ENCODE measurements at places on chromosomes 2 and 18.

GRCh38 chr2:97745474-97746174 is 32.2 kb downstream of the ZAP70 start:
- peaks cover 5% of the 10 kb centered on the region for H3K36me3 ChIP-seq
- no peak overlapping the region for H3K4me3 ChIP-seq
- H3K27me3 ChIP-seq, result no peaks in the 10 kb centered on the region
- DNase-seq, result no peak

DNA sequence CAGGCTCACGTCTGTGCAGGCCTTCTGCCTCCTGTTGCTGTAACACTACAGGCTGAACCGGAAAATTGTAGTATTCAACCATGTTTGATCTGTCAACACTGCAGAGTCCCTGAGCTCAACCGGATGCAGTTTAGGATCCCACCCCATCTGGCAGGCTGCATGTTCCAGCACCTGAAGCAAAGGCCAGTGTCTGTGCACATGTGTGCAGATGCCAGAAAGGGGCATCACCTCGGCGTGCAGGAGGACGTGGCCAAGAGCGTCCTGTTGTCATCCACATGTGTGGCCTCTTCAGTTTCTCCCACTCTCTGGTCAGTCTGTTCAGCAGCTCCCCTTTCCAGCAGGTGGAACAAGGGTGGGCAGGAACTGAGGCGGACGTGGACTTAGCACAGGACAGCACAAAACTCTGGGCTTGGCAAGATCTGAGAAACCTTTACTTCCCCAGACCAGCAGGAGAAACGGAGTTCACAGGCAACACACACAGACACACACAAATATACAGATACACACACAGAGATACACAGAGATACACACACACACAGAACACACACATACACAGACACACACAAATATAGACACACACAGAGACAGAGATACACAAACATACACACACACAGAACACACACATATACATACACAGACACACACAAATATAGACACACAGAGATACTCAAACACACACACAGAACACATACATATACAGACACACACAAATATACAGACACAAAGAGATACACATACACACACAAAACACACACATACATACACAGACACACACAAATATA is 111.3 kb downstream of the NDUFA10 start:
- H3K4me1 ChIP-seq, result no peaks in the 10 kb centered on the region
- H3K27ac ChIP-seq, result no peak overlapping the region
- H3K27me3 ChIP-seq, result no peaks in the 10 kb centered on the region
- H3K36me3 ChIP-seq, result no peaks in the 10 kb centered on the region
- peak; percentile 19 for DNase-seq

DNA sequence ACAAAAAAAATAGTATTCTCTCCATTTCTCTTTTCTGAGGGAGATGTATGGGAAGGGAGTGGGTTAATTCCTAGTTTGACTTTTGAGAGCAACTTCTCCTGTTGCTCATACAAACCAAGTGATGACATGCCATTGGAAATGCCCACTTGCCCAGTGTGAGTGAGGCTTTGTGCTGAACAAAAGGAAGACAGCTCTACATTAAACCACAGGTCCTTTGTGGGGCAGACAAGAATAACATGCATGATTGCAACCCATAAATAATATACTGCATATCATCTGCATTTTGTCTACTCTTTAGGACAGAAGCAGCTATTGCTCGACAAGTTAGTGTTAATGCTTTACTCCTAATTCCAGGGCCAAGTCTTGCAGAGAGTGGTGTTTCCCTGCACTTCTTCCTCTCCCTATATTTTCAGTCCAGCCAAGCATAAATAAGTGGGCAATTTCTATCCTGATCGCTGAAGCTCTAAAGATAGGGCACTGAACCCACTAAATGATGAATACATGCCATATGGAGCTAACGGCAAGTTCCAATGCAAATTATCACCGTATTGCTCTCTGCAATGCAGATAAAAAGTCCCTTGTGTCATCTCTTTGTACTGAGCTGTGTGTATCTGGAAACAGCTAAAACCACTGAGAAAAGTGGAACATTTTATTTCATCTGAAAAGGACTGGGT is 19.4 kb upstream of the EHBP1 start:
- no peak overlapping the region for H3K4me3 ChIP-seq
- no peaks in the 10 kb centered on the region for H3K36me3 ChIP-seq
- H3K27ac ChIP-seq, result no peak overlapping the region
- DNase-seq, result no peak
- peaks cover 3% of the 10 kb centered on the region for H3K27me3 ChIP-seq
- H3K4me1 ChIP-seq, result no peaks in the 10 kb centered on the region

- DNase-seq, result no peak
- no peaks in the 10 kb centered on the region for H3K4me1 ChIP-seq
- peaks cover 19% of the 10 kb centered on the region for H3K36me3 ChIP-seq
- H3K27ac ChIP-seq, result no peak overlapping the region
- H3K4me3 ChIP-seq, result no peak overlapping the region
Observed at GRCh38 chr2:128134573-128134972, 43.6 kb downstream of the UGGT1 start.

GRCh38 chr2:203693242-203693879 is 13.1 kb upstream of the CD28 start:
- H3K27ac ChIP-seq, result no peak overlapping the region
- H3K4me3 ChIP-seq, result no peak overlapping the region

- H3K27ac ChIP-seq, result no peak overlapping the region
- no peaks in the 10 kb centered on the region for H3K36me3 ChIP-seq
- DNase-seq, result no peak
- H3K4me3 ChIP-seq, result no peak overlapping the region
- H3K4me1 ChIP-seq, result peaks cover 3% of the 10 kb centered on the region
Observed at GRCh38 chr2:207110310-207110709, 55.4 kb downstream of the KLF7 start.

DNA sequence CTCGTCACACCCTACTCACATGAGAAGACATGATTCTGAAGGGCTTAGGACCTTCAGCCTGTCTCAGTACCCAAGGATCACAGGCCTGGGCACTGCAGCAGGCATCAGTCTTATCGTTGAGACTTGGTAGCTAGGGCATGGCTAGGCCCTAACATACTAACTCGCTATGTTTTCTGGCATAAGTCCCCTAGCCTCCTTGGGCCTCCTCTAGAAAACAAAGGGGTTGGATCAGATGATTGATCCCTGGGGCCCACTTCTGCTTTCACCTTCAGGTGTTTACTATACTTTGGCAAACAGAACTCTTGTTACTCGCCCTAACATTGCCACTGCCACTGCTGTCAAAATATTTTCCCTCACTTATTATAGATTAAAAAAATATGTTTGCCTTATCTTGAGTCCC is 44.2 kb downstream of the VSNL1 start:
- no peaks in the 10 kb centered on the region for H3K4me1 ChIP-seq
- no peaks in the 10 kb centered on the region for H3K36me3 ChIP-seq
- no peak for DNase-seq
- no peak overlapping the region for H3K4me3 ChIP-seq

- DNase-seq, result no peak
- H3K4me3 ChIP-seq, result no peak overlapping the region
- H3K27me3 ChIP-seq, result no peaks in the 10 kb centered on the region
Observed at GRCh38 chr2:237184919-237185552, 99.3 kb downstream of the COPS8 start.

DNA sequence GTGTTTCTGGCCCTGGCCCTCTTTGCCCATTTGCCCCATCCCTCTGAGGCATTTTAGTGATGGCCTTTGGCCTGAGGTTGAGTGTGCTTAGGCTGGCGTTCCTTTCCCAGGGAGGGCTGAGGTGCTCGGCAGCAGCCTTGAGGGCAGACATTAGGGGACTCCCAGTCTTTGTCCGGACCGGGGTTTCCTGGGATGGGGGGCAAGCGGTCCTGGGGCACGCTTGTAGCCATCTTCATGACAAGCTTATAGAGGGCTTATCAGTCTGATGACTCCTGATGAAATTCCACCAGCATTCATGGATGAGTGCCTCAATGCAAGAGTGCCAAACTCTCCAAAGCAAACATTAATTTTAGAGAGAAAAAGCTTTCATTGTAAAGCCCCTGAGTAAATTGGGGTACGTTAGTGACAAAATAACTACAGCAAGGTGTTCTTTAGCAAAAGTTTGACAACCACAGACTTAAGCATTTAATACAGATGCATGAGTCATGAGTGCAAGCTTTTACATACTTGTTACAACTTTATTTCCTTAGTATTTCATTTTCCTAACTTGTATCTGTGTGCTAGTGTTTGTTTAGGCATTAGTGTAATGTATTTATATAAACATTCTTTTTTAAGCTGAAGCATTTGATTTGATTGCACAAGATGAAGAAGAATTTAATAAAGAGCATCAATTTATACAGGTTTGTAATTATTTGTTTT is 45.6 kb downstream of the CEP192 start:
- peaks cover 16% of the 10 kb centered on the region for H3K36me3 ChIP-seq
- no peak overlapping the region for H3K27ac ChIP-seq
- no peak for DNase-seq
- no peaks in the 10 kb centered on the region for H3K27me3 ChIP-seq
- H3K4me3 ChIP-seq, result no peak overlapping the region

GRCh38 chr18:37483221-37483971 is 82.2 kb downstream of the CELF4 start:
- no peaks in the 10 kb centered on the region for H3K36me3 ChIP-seq
- peaks cover 9% of the 10 kb centered on the region for H3K27me3 ChIP-seq
- peak; percentile 67 for DNase-seq
- H3K4me3 ChIP-seq, result no peak overlapping the region
- H3K27ac ChIP-seq, result no peak overlapping the region
- peaks cover 16% of the 10 kb centered on the region for H3K4me1 ChIP-seq

GRCh38 chr18:59420244-59420643 is 61.2 kb upstream of the LMAN1 start:
- DNase-seq, result no peak
- no peak overlapping the region for H3K4me3 ChIP-seq
- no peaks in the 10 kb centered on the region for H3K36me3 ChIP-seq
- no peak overlapping the region for H3K27ac ChIP-seq

GRCh38 chr2:110100480-110100879 is 15.1 kb downstream of the MALL start:
- H3K27me3 ChIP-seq, result no peaks in the 10 kb centered on the region
- peaks cover 14% of the 10 kb centered on the region for H3K4me1 ChIP-seq
- H3K27ac ChIP-seq, result peak overlapping the region; percentile 91
- no peak overlapping the region for H3K4me3 ChIP-seq
- no peaks in the 10 kb centered on the region for H3K36me3 ChIP-seq

GRCh38 chr2:231682603-231683291 is 25.6 kb upstream of the PTMA start:
- H3K36me3 ChIP-seq, result no peaks in the 10 kb centered on the region
- DNase-seq, result no peak
- H3K4me1 ChIP-seq, result peaks cover 6% of the 10 kb centered on the region
- no peak overlapping the region for H3K27ac ChIP-seq
- no peak overlapping the region for H3K4me3 ChIP-seq
- no peaks in the 10 kb centered on the region for H3K27me3 ChIP-seq

GRCh38 chr2:235592836-235593235 is 99.0 kb downstream of the AGAP1 start:
- H3K4me3 ChIP-seq, result no peak overlapping the region
- no peaks in the 10 kb centered on the region for H3K4me1 ChIP-seq
- no peak overlapping the region for H3K27ac ChIP-seq
- H3K36me3 ChIP-seq, result no peaks in the 10 kb centered on the region

DNA sequence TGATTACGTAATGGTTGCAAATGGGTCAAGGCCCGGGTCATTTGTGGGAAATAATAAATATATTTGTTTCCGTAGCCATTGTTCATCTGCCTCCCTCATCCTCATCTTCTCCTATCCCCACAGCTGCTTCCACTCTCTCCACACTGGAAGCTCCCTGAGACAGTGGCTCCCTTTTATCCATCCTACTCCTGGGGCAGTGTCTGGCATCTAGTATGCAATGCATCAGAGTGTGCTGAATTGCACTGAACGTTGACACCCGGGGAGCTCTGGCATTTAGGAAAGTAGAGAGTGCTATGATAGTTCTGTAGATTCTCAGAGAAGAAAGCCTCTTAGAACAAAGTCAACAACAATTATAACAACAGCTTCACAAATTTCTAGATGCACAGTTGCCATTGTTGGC is 45.5 kb upstream of the NAB1 start:
- no peak for DNase-seq
- H3K36me3 ChIP-seq, result no peaks in the 10 kb centered on the region

DNA sequence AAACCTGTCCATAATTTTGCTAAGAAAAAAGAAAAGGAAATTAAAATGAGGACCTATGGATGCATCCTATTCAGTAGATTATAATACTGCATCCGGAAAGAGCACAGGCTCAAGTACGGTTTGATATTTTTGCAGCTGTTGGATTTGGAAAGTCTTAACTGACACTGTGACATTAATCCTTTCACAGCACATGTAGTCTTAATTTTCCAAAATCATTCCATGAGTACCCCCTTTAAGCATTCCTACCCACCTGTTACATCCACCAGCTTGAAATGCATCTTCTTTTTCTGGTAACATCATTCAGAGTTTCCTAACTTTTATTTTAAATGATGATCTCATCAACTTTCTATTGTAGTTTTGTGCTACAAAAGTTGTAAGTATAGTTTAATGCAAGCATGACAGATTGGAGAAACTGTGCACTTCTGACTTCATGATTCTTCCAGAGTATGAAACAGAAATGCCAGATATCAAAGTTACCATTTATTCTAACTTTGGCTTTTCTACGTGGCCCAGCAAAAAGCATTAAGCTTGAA is 113.5 kb downstream of the ESCO1 start:
- no peaks in the 10 kb centered on the region for H3K27me3 ChIP-seq
- H3K27ac ChIP-seq, result no peak overlapping the region
- no peak for DNase-seq
- H3K36me3 ChIP-seq, result no peaks in the 10 kb centered on the region
- H3K4me3 ChIP-seq, result no peak overlapping the region
- H3K4me1 ChIP-seq, result no peaks in the 10 kb centered on the region

DNA sequence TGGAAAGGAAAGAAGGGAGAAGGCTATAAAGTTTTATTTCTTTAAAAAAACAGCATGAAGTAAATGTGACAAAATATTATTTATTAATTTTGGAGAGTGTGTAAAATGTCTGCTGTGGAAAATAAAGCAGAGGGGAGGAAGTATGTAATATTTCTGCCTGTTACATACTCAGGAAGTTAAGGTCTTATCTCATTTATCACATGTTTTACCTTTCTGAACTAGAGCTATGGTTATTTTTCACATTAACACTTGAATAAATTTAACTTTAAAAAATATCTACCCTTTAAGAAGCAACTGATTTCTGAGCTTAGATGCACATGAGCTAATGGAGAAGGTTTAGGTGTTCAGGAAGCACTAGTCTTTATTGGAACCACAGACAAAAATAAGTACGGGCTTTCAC is 148.3 kb downstream of the GRB14 start:
- H3K36me3 ChIP-seq, result no peaks in the 10 kb centered on the region
- no peak for DNase-seq
- H3K4me1 ChIP-seq, result no peaks in the 10 kb centered on the region
- H3K27ac ChIP-seq, result no peak overlapping the region
- H3K27me3 ChIP-seq, result no peaks in the 10 kb centered on the region

GRCh38 chr2:129224022-129224421 is 755.4 kb upstream of the RAB6C start:
- no peak overlapping the region for H3K27ac ChIP-seq
- no peak overlapping the region for H3K4me3 ChIP-seq
- no peaks in the 10 kb centered on the region for H3K27me3 ChIP-seq
- no peak for DNase-seq
- no peaks in the 10 kb centered on the region for H3K4me1 ChIP-seq

Data from lung (tissue), 17 donors.